ENCODE measurements at places on chromosomes 6 and 20.

DNA sequence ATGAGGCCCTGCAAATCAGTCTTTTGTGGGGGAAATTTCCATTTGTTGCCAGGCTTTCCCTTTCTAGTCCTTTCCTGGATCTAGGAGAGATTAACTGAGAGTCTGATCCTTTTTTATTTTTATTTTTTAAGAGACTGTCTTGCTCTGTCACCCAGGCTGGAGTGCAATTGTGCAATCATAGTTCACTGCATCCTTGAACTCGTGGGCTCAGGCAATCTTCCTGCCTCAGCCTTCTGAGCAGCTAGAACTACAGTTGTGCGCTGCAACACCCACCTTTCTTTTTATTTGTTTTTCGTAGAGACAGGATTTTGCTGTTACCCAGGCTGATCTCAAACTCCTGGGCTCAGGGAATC is 22.9 kb downstream of the OR2B2 start:
- no peak for DNase-seq

GRCh38 chr6:70241991-70242420 is 60.9 kb downstream of the COL9A1 start:
- no peak for DNase-seq

DNA sequence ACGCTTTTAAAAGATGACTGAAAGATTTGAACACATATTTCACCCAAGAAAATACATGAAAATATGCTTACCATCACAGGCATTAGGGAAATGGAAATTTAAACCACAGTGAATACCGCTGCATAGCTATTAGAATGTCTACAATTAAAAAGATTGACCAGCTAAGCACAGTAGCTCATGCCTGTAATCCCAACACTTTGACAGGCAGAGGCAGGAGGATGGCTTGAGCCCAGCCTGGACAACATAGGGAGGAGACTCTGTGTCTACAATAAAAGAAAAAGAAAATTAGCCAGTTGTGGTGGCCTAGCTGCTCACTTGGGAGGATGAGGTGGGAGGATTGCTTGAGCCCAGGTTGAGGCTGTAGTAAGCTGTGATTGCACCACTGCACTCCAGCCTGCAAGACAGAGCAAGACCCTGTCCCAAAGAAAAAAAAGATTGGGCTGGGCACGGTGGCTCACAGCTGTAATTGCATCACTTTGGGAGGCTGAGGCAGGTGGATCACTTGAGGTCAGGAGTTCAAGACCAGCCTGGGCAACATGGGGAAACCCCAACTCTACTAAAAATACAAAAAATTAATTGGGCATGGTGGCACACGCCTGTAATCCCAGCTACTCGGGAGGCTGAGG is 163.7 kb upstream of the AKAP12 start:
- DNase-seq: no peak

DNA sequence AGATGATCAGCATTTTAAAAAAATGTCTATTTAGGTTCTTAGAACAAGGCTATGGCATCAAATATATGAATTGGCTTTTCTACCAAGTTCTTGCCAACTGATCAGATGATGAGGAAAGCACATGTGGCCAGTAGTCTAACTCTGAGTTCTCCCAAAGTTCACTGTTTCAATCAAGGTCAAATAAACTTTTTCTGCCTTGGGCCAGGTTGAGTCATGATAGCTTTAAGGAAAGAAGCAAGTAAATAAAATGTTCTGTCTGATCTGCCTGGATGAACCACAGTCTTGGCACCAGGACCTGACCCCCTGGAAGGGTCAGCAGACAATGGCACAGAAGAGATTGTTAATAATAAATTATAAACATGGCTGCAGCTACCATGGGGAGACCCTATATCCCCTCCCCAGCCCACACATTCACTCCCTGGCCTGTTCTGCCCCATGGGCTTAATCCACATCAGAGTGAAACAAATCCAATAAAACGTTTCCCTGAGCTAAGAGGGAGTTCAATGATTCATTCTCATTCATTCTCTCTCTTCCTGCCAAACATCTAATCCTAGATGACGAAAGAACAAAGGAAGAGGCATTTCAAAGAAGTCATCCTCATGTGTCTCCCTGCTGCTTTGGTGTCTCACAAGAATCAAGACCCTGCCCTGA is 661.6 kb downstream of the DHX35 start:
- DNase-seq: no peak

- DNase-seq: no peak
These were observed 42.6 kb upstream of the HDGFL1 start for GRCh38 chr6:22526736-22527135.

GRCh38 chr20:10715035-10715434 is 41.2 kb upstream of the JAG1 start:
- DNase-seq: no peak

GRCh38 chr6:133833949-133834359 is 55.0 kb upstream of the TCF21 start:
- no peak for DNase-seq

DNA sequence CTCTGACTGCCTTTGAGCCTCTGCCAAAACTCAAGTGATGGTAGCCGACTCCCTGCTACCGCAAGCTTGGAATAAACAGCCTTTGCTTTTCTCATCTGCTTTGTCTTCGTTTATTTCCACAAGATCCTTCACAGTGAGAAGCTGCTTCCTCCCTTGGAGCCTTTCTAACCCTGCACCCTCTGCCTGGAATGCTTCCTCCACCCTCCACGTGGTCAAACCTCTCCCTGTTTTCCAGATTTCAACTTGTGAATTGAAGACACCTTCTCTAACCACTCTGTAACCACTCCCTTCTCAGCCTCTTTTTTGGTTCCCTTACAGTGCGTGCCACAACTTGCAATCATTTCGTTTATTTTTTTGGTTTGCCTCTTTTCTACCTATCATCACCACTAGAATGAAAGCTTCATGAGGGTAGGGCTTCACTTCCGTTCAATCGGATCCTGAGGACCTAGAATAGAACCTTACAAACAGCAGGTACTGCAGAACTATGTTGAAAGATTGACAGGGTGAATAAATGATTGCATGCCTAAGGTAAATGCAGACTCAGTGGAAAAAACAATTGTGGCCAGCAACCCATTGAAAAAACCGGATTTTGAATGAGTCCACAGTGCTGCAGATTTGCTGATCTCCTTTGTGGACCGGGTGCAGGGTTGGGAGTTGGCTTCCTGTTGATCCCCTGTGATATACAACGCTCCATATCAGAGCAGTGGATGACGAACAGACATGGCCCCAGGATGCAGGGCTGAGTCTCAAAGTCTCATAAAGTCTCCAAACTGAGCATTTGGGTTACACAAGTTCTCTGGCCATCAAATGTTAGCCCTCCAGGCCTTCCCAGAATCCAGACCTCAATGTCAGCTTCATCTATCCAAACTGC is 51.0 kb upstream of the HIVEP1 start:
- DNase-seq: no peak

GRCh38 chr20:20518263-20518662 is 150.4 kb downstream of the INSM1 start:
- DNase-seq: no peak
